ENCODE measurements at places on chromosomes 2 and 18. TPM values are rescaled to one million over a fixed set of nuclear protein-coding genes. Genes with fewer than 3 reads are reported as not detected.

Gene LRRC30
- total RNA-seq: not detected

Gene MC4R
- not detected for total RNA-seq

Gene NAT8
- not detected for total RNA-seq

Gene SEMA4F
- 8.1 TPM for total RNA-seq

- no peaks in the 10 kb centered on the region for H3K36me3 ChIP-seq
- no peak for DNase-seq
- H3K27ac ChIP-seq: no peak overlapping the region
- H3K4me1 ChIP-seq: no peaks in the 10 kb centered on the region
These were observed 162.4 kb downstream of the CELF4 start for GRCh38 chr18:37403100-37403781.

- DNase-seq: no peak
- H3K4me3 ChIP-seq: no peak overlapping the region
- H3K27me3 ChIP-seq: no peaks in the 10 kb centered on the region
These were observed 662.6 kb upstream of the ACVR2A start for GRCh38 chr2:147182260-147182659.

DNA sequence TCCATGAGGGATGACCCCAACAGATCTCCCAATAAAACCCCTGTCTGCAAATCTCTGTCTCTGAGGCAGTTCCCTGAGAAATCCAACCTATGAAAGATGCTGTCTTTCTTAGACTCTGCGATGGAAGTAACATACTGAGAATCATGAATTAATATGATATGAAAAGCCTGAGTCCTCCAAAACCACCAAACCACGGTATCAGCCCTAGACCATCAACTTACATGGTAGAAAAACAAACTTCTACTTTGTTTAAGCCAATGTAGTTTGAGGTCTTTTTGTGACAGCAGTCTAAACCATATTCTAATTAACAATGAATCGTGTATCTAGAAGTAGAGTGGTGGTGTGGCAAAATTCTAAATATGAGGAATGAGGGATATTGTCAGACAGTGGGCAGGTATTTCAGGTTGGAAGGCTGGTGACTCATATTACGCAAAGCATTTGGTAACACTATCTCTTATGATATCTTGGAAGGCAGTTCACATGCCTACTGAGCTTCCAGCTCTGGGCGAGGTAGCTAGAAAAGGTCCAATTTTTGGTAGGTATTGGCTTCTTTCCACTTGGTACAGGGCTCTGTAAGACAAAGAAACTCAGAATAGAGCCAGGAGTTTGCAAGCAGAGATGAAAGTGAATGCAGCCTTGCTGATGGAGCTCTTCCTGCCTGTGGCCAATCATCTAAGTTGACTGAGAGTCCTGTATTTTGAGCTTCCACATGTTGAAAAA is 215.8 kb downstream of the ZFP36L2 start:
- peaks cover 34% of the 10 kb centered on the region for H3K4me1 ChIP-seq
- DNase-seq: no peak
- no peaks in the 10 kb centered on the region for H3K36me3 ChIP-seq
- peak overlapping the region; percentile 11 for H3K27ac ChIP-seq
- H3K27me3 ChIP-seq: no peaks in the 10 kb centered on the region
- no peak overlapping the region for H3K4me3 ChIP-seq

- no peaks in the 10 kb centered on the region for H3K4me1 ChIP-seq
- no peaks in the 10 kb centered on the region for H3K36me3 ChIP-seq
- H3K27ac ChIP-seq: no peak overlapping the region
- H3K4me3 ChIP-seq: no peak overlapping the region
- DNase-seq: no peak
- no peaks in the 10 kb centered on the region for H3K27me3 ChIP-seq
These were observed 75.9 kb downstream of the VRK2 start for GRCh38 chr2:58122540-58122939.

DNA sequence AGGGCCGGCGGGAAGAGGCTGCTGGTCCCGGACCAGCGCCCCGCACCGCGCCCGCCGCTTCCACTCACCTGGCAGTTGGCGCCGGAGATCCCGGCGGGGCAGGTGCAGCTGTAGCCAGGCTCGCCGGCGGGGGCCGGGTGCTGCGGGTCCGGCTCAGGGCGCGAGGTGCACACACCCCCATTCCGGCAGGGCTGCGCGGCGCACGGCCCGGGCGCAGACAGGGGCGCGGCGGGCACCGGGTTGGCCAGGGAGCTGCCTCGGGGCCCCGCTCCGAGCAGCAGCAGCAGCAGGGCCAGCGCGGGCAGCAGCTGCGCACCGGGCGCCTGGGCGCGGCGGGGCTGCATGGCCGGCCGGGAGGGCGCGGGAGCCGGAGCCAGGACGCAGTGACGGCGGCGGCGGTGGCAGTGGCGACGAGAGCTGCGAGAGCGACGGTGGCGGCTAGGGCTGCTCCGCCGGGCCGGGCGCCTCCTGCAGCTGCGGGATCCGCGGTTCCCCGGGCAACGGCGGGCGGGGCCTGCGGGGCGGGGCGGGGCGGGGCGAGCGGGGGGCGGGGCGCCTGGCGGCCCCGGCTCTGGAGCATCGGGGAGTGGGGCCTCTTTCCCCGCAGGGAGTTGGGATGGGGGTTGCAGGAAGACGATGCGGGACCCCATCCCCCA is at the start of gene DNER:
Gene DNER (minus strand): TSS at position 476 of the 656 bp plus-strand sequence. CDS start 132 bp downstream, at position 344.
- no peak within 1 kb of the TSS for H3K27ac ChIP-seq
- H3K36me3 ChIP-seq: no peaks in the 10 kb centered on the region
- no peak within 1 kb of the TSS for H3K4me3 ChIP-seq

DNA sequence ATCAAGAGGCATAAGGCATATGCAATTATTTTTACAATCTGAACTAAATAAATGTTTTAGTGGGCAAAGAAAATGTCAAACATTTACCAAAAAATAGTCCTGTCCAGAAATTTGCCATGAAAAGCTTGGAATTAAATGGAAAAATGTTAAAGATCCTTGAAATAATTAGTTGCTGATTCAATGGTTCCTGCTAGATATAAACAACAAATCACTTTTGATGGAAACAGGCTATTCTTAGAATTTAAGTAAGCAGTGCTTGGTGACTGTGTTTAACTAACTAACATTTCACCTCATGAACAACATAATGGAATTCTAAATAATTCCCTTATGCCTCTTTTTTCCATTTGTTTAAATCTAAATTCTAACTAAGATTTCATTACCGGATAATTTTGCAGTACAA is 3.9 kb downstream of the RND3 start:
- H3K27me3 ChIP-seq: no peaks in the 10 kb centered on the region
- peaks cover 63% of the 10 kb centered on the region for H3K4me1 ChIP-seq
- peak overlapping the region; percentile 91 for H3K27ac ChIP-seq
- peak overlapping the region; percentile 88 for H3K4me3 ChIP-seq
- peaks cover 84% of the 10 kb centered on the region for H3K36me3 ChIP-seq

- no peaks in the 10 kb centered on the region for H3K36me3 ChIP-seq
- no peak overlapping the region for H3K4me3 ChIP-seq
- no peaks in the 10 kb centered on the region for H3K27me3 ChIP-seq
- H3K27ac ChIP-seq: no peak overlapping the region
- H3K4me1 ChIP-seq: peaks cover 38% of the 10 kb centered on the region
These were observed 3.0 kb downstream of the HPCAL1 start for GRCh38 chr2:10305715-10306114.

GRCh38 chr2:168346725-168347477 is 99.5 kb upstream of the STK39 start:
- H3K36me3 ChIP-seq: no peaks in the 10 kb centered on the region
- peak overlapping the region; percentile 41 for H3K4me3 ChIP-seq
- H3K27ac ChIP-seq: no peak overlapping the region
- H3K27me3 ChIP-seq: no peaks in the 10 kb centered on the region

DNA sequence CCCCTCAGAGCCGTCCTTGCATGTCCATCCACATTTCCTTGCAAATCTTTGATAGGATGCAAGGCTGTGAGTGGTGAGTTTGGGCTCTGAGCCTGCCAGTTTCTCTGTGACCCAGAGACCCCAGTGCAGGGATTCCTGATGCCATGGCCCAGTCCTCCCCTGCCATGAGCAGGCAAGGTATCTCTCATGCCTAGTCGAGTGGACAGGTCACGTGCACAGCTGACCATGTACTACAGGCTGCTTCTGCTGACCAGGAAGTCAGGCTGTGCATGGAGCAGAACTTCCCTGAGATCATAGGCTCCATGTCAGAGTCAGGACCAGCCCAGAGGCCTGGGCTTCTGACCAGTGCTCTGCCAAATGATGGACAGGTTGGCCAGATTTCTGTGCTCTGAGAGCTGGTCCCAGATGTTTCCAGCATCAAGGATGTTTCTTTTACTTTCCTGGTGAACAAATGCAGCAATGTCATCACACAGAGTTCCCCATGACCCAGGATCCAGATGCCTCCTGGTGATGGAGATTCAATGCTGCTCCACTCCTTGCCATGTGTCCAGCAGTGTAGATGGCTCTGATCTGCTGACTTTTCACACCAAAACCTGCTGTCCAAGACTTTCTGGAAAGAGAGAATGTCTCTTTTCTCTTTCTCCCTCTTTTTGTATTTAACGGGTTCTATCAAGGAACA is 321.6 kb upstream of the HS6ST1 start:
- no peak for DNase-seq
- H3K27ac ChIP-seq: no peak overlapping the region
- H3K4me3 ChIP-seq: no peak overlapping the region
- H3K27me3 ChIP-seq: no peaks in the 10 kb centered on the region

DNA sequence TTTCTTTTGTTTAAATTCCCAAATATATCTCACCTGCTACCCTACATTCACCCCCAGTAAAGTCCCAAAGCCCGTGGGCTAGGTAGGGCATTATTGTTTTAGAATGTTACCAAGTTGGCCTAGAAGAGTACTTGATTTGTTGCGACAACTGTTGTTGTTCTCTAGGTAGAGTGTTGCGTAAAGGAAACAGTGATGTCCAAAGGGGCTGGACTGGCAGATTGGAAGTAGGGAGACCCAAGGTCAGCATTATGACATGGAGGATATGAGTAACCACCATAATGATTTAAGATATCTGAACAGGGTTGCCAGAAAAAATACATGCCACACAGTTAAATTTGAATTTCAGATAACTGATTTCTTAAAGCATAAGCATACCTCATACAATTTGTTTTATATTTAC is 39.2 kb downstream of the SCN1A start:
- no peak for DNase-seq
- no peaks in the 10 kb centered on the region for H3K4me1 ChIP-seq
- no peaks in the 10 kb centered on the region for H3K36me3 ChIP-seq
- no peak overlapping the region for H3K4me3 ChIP-seq

DNA sequence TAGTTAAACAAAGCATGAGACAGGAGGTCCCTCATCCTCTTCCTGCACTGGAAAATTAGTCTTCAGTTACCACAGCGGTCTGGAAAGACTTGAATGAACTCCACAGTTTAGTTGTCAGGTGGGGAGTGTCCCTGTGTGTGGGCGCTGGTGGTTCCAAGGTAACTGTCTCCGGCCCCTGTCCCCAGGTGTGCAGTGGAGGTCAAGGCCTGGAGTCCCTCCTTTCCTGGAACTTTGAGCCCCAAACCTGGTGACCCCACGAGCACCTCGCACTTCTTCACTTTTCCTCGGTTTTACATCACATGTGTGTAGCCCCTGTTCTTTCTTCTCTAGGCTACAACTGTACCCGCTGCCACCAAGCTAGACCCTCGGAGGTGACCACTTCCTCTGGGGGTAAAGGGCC is 28.0 kb upstream of the INHBB start:
- no peak for DNase-seq
- H3K4me3 ChIP-seq: no peak overlapping the region
- H3K4me1 ChIP-seq: peaks cover 5% of the 10 kb centered on the region

- no peaks in the 10 kb centered on the region for H3K4me1 ChIP-seq
- no peaks in the 10 kb centered on the region for H3K27me3 ChIP-seq
- no peak for DNase-seq
- no peak overlapping the region for H3K4me3 ChIP-seq
- H3K27ac ChIP-seq: no peak overlapping the region
These were observed 155.0 kb downstream of the EIPR1 start for GRCh38 chr2:3222636-3223035.

DNA sequence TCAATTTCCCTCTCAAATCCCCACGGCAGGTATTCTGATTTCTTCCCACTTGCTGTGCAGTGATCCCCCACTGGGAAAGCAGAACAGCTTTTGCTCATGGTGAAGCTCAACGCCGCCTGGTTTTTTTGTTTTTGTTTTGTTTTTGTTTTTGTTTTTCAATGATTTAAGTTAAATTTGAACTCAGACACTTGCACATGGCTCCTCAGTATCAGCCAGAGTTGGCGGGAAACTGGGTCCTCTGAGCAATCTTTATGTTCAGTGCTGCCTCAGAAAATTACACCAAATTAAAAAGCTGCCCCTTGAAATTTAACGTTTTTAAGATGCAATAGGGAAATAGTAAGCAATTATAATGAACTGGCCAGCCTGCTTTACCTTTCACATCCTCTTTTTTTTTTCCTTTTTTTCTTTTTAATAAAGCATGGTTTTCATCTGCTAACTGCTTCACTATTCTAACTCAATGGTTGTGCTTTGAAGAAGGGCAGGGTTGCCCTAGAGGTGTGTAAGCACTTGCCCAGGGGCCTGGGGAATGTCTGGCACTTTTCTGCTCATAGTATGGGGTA is 277.0 kb upstream of the HNRNPA3 start:
- H3K27me3 ChIP-seq: no peaks in the 10 kb centered on the region
- no peak overlapping the region for H3K27ac ChIP-seq
- H3K36me3 ChIP-seq: no peaks in the 10 kb centered on the region
- H3K4me3 ChIP-seq: no peak overlapping the region
- H3K4me1 ChIP-seq: no peaks in the 10 kb centered on the region

DNA sequence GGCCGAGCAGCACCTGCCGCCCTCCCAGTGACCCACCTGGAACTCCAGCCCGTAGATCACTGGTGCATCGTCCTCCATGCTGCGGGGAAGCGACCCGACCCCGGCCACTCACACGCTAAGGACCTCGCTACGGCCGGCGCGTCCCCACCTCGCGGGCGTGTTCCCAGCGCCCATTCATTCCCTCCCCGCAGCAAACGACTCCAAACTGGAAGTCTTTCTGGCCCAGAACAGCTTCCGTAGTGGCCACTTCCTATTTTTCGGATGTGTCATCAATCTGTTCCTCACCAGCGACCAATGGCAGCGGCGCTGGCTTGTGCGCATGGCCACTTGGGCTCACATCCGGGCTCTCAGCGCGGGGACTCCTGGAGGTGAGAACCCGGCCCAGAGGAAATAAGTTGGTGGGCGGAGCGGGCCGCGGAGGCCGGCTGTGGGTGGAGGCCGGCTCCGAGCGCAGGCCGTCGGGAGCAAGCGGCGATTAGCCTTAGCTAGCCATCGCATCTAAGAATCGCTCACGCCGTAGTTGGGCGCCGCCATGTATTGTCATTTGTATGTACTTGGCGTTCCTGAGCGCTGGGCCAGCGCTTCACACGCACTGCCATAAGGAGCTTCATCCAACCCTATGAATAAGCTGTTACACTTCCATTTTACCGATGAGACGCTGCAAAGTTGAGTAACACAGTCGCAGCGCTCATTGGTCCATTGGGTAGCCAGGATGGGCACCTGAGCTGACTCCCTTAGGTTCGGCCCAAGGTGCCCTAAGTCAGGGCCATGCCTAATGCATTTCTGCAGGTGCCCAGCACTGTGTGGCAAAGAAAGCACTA is at the start of gene EIPR1:
Gene EIPR1 (minus strand): TSS at position 207 of the 821 bp plus-strand sequence. CDS start 129 bp downstream, at position 78.
- H3K36me3 ChIP-seq: peaks cover 28% of the 10 kb centered on the region
- peak within 1 kb of the TSS; percentile 68 for H3K4me3 ChIP-seq
- H3K4me1 ChIP-seq: peaks cover 23% of the 10 kb centered on the region
- H3K27ac ChIP-seq: peak within 1 kb of the TSS; percentile 24

DNA sequence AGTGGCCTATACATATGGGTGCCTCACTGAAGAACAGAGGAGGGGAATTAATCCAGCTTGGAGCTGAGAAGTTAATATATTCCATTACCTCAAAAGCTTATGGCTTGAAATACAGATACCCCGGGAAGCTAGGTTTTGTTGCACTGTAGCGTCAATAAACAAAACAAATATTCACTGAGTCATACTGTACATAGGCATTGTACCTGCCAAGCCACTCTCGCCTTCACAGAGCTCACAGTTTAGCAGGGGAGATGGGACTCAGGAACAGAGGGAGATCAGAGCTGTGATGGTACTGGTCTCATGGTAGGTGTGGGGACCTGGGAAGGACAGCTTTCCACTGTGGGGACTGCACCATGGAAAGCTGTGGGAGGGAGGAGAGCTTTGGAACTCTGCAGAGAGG is 111.2 kb upstream of the ST6GAL2 start:
- no peak overlapping the region for H3K27ac ChIP-seq
- H3K27me3 ChIP-seq: 0 out of 2 replicates have a peak, but pooled peaks cover 2% of the 10 kb centered on the region
- H3K36me3 ChIP-seq: no peaks in the 10 kb centered on the region
- H3K4me1 ChIP-seq: peaks cover 20% of the 10 kb centered on the region
